ENCODE measurements at places on chromosomes 6 and 20.

GRCh38 chr20:35297155-35297554, 4.9 kb upstream of the FAM83C start:
- DNase-seq: no peak

GRCh38 chr6:26199773-26200764, 112.8 kb downstream of the HFE start:
- no peak for DNase-seq

GRCh38 chr20:34322267-34323105, 19.3 kb upstream of the AHCY start:
- DNase-seq: no peak

DNA sequence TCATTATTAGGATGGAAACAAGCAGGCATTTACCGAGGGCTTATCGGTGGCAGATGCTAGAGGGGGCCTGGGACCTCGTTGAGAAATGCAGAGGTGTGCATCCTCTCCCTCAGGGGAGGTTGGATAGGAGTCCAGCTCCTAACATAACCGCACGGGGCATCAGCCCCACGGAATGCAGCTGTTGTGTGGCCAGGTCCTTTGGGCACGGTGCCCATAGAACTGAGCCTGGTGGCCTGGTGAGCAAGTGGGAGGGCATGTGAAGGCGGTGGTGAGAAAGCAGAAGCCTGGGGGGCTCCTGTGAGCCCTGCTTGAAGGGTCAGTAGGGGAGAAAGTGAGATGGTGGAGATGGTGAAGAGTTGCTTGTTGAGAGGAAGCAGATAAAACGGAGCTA, 143.7 kb downstream of the CDH26 start:
- no peak for DNase-seq

DNA sequence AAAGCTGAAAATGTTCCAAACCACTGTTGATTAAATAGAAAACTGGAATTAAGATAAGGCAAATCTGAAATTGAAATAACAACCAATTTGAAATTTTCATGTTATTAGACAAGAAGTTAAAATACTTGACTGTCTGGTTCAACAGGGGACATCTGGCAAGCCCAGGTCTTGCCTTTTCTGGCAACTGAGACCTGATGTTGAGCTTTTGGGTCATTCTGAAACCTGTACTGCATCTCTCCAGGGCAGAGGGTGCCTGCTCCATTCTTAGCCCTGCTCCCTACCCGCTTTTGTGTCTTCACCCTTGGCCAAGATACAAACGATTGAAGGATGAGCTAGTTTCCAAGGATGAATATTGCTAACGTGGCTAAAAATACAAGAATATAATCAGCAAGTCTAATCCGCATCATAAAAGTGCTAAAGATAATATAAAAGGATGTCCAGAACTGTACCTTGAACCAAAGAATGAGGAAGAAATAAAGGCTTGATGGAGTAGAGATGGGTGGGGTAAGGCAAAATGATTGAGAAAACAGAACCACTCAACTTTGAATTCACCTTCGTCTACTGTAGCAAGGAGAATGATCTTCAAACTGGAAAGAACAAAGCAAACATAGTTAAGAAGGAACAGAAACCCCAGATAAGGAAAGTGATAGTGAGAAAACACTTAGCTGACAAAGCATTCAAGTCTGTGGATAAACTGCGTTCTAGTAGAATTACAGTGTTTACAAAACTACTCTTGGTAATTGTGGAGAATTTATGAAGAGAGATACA, 109.8 kb upstream of the MAN1A1 start:
- no peak for DNase-seq

DNA sequence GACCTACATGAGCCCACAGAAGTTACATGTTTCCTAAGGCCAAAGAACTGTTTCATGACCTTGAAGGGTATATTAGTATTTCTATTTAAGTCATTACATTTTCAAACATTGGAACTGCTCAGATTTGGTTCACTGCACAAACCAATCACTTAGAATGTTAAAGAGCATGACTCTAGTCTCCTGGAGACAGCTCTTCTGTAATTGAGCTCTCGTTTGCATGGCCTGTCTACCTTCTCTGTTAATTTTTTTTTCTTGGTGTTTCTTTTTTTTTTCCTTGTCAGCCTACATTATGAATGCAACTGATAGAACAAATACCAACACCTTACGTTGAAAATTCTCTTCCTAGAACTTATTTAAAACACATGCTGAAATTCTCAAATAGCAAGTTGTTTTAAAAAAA, 860.2 kb upstream of the MAP3K7 start:
- DNase-seq: no peak

GRCh38 chr6:14862845-14863244, 383.0 kb upstream of the JARID2 start:
- no peak for DNase-seq

GRCh38 chr20:38680500-38681306, 43.6 kb upstream of the SLC32A1 start:
- DNase-seq: no peak

- peak; percentile 29 for DNase-seq
Measured at GRCh38 chr6:45421709-45422502, 44.2 kb upstream of the SUPT3H start.

- DNase-seq: no peak
Measured at GRCh38 chr6:106048336-106048735, 37.8 kb upstream of the PRDM1 start.

DNA sequence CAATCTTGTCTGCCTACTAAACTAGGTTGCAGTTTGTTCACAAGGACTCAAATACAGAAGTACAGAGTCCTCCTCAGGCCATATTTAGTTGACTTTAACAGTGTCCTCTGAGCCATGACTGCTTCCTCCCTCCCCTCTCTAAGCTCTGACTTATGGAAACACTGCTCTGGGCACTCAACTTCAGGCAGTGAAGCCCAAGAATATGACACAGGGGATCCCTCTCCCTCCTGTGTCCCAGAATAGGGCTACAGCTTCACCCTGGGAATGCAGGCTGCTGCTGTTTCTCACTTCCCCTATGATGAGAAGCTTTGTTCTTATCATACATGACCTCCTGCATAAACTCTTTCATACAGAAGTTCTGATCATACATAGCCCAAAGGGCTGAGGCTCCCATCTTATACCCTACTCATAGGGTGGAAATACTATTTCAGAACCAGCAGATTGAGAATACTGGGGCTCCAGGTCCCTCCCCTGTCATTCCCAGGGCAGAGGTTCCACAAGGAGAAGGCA, 97.3 kb upstream of the UST start:
- no peak for DNase-seq

Data from stimulated activated CD8-positive, alpha-beta memory T cell treated with anti-CD3 and anti-CD28 coated beads, Interleukin-4, amount 100 ng/mL, for 1 hour (primary cell).